ENCODE measurements at places on chromosomes 4 and X. TPM values are rescaled to one million over a fixed set of nuclear protein-coding genes. Genes with fewer than 3 reads are reported as not detected.

The C1QTNF7 gene
- total RNA-seq = 1.1 TPM

The LDOC1 gene
- 4.2 TPM for total RNA-seq

The TMEM35A gene
- total RNA-seq = 0.18 TPM

The ANKRD50 gene
- total RNA-seq = 7.4 TPM

The MID1IP1 gene
- 17.8 TPM for total RNA-seq

GRCh38 chr4:153448003-153448731, 18.0 kb upstream of the TMEM131L start:
- no peaks in the 10 kb centered on the region for H3K36me3 ChIP-seq
- no peaks in the 10 kb centered on the region for H3K27me3 ChIP-seq
- no peak overlapping the region for H3K4me3 ChIP-seq
- DNase-seq = no peak

DNA sequence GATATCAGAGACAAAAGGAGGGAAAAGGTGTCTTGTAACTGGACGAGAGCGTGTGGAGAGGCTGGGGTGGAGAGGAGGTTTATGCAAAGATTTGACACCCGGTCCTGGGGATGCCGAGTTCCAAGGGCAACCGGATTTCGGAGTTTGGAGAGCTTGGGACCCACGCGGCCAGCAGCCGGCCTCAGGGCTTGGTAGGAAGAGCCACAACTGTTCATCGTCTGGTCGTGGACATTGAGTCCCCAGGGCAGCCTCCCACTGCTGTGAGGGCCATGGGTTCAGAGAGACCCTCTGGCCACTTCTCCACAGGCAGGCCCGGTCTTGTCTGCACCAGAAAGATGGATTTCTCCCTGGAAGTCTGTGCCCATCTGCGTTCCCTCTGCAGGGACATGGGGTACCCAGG, 46.8 kb downstream of the SHOX start:
- no peak overlapping the region for H3K27ac ChIP-seq
- DNase-seq = no peak
- H3K36me3 ChIP-seq = no peaks in the 10 kb centered on the region
- no peak overlapping the region for H3K4me3 ChIP-seq

GRCh38 chr4:2245057-2245786, 3.3 kb upstream of the HAUS3 start:
- H3K4me1 ChIP-seq = peaks cover 34% of the 10 kb centered on the region
- H3K27ac ChIP-seq = peak overlapping the region; percentile 59
- H3K36me3 ChIP-seq = peaks cover 2% of the 10 kb centered on the region
- H3K27me3 ChIP-seq = no peaks in the 10 kb centered on the region
- no peak overlapping the region for H3K4me3 ChIP-seq
- DNase-seq = no peak

- no peaks in the 10 kb centered on the region for H3K36me3 ChIP-seq
- no peaks in the 10 kb centered on the region for H3K27me3 ChIP-seq
- H3K4me3 ChIP-seq = no peak overlapping the region
- H3K4me1 ChIP-seq = peaks cover 22% of the 10 kb centered on the region
- no peak for DNase-seq
Observed at GRCh38 chr4:85391071-85391470, 83.9 kb upstream of the ARHGAP24 start.

DNA sequence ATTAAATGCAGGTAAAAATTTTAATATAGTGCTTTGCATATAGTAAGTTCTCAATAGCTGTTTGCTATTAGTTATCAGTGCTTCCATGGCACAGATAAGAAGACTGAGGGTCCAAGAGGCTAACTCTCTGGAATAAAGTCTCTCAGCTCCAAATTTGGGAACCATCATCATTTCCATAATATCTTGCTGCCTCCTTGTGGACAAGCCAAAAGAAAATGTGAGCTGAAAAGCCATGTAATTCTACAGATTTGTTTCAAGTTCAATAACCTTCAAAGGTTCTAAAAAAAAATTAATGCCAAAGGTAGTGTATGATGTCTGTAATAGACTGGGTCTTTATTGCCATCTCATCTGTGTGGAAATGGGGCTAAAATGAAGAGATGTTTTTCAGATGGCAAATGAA, 136.9 kb upstream of the VCX start:
- H3K27ac ChIP-seq = no peak overlapping the region
- H3K36me3 ChIP-seq = no peaks in the 10 kb centered on the region
- H3K4me1 ChIP-seq = no peaks in the 10 kb centered on the region

DNA sequence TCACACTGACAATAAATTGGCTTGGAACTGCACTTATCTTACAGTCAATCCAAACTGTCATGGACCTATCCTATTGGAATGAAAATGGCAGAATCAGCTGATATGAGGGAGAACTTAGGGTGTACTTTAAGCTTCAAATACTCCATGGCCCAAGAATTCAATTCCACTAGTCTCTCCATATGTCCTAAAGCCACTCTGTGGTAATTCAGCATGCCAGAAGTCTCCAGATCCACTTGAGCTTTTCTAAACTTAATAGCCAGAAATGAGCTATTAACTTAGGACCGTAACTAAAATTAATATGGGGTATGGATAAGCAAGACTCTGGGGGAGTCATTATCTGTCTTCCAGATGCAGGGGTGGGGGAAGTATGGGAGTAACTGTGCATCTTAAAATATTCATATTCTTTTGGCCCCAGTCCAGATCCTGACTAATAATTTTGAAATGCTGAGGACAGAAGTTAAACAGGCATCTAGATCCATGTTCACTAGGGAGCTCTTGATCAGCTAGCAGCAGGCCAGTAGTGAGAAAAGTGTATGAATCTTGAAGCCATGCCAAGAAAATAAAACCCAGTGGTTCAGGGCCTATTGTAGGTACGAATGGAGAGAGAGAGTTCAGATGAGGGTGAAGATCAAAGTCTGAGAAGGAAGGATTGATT, 167.6 kb downstream of the DKK2 start:
- DNase-seq = no peak
- H3K27ac ChIP-seq = no peak overlapping the region
- H3K27me3 ChIP-seq = no peaks in the 10 kb centered on the region
- no peaks in the 10 kb centered on the region for H3K36me3 ChIP-seq

DNA sequence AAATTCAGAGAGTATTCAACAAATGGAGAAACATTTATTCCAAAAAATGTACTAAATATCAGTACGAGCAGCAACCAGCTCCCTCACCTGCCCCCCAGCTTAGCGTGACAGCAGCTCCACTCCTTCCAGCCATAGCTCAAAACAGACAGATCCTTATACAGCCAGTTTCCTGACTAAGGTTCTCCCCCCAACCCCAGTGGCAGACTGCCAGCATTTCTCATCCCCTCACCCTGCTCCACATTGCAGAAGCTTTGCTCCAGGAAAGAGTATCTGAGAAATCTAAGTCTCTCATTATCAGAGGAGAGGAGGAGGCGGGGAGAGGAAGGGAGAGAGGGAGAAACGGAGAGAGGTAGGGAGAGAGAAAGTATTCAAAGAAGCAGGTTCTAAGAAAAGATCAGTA, 53.3 kb upstream of the PASD1 start:
- no peaks in the 10 kb centered on the region for H3K36me3 ChIP-seq
- H3K27me3 ChIP-seq = no peaks in the 10 kb centered on the region
- H3K4me1 ChIP-seq = no peaks in the 10 kb centered on the region
- no peak overlapping the region for H3K4me3 ChIP-seq

GRCh38 chr4:15143551-15143950, 141.3 kb downstream of the CPEB2 start:
- no peaks in the 10 kb centered on the region for H3K36me3 ChIP-seq
- H3K27ac ChIP-seq = no peak overlapping the region
- no peaks in the 10 kb centered on the region for H3K27me3 ChIP-seq
- no peaks in the 10 kb centered on the region for H3K4me1 ChIP-seq

- H3K4me1 ChIP-seq = no peaks in the 10 kb centered on the region
- H3K27ac ChIP-seq = no peak overlapping the region
- DNase-seq = no peak
- H3K4me3 ChIP-seq = no peak overlapping the region
- no peaks in the 10 kb centered on the region for H3K36me3 ChIP-seq
Observed at GRCh38 chr4:40720916-40721315, 28.8 kb upstream of the NSUN7 start.

DNA sequence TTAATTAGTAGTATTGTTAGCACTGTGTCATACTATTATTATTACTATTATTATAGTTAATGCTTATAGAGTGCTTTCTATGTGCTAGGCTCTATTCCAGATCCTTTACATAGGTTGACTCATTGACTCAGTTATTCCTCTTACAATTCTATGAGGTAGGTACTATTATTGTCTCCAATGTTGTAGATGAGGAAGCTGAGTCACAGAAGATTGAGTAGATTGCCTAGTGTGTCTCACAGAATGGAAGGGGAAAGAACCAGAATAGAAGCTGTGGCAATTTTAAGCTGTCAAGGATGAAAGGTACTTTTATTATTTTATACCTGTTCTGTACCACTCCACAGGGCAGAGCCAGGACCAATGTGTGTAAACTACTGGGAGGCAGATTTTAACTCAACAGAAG, 1.9 kb upstream of the TCEAL1 start:
- H3K27me3 ChIP-seq = no peaks in the 10 kb centered on the region
- no peak overlapping the region for H3K27ac ChIP-seq
- no peak overlapping the region for H3K4me3 ChIP-seq
- H3K4me1 ChIP-seq = peaks cover 23% of the 10 kb centered on the region

- no peak overlapping the region for H3K4me3 ChIP-seq
- no peak overlapping the region for H3K27ac ChIP-seq
- H3K4me1 ChIP-seq = no peaks in the 10 kb centered on the region
- no peak for DNase-seq
Observed at GRCh38 chrX:133213117-133213516, 5.0 kb downstream of the TFDP3 start.

DNA sequence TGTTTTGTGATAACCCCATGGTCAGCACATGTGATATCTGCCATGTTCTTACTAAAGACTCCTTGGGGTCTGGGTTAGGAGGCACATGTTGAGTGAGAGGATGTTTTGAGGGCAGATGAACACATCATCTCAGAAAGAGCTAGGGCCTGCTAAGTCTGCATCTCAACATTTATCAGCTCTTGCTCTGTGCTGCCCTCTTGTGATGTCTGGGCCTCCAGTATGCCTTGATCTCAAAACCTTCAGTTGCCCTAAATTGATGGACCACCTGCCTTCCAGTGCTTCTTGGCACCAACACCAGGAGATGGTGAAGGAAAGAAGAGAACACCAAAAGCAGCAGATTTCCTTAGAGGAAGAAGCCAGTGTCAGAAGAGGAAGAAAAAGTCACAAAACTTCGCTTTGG, 22.5 kb downstream of the MID1 start:
- no peaks in the 10 kb centered on the region for H3K27me3 ChIP-seq
- peak overlapping the region; percentile 48 for H3K27ac ChIP-seq
- H3K4me3 ChIP-seq = no peak overlapping the region
- no peaks in the 10 kb centered on the region for H3K36me3 ChIP-seq

- H3K27me3 ChIP-seq = no peaks in the 10 kb centered on the region
- H3K36me3 ChIP-seq = no peaks in the 10 kb centered on the region
- no peak for DNase-seq
Observed at GRCh38 chr4:80412322-80412721, 76.8 kb downstream of the CFAP299 start.

GRCh38 chr4:76626686-76627465, 191.8 kb downstream of the SHROOM3 start:
- no peaks in the 10 kb centered on the region for H3K36me3 ChIP-seq
- DNase-seq = no peak
- peaks cover 3% of the 10 kb centered on the region for H3K4me1 ChIP-seq
- H3K27ac ChIP-seq = no peak overlapping the region
- no peak overlapping the region for H3K4me3 ChIP-seq

DNA sequence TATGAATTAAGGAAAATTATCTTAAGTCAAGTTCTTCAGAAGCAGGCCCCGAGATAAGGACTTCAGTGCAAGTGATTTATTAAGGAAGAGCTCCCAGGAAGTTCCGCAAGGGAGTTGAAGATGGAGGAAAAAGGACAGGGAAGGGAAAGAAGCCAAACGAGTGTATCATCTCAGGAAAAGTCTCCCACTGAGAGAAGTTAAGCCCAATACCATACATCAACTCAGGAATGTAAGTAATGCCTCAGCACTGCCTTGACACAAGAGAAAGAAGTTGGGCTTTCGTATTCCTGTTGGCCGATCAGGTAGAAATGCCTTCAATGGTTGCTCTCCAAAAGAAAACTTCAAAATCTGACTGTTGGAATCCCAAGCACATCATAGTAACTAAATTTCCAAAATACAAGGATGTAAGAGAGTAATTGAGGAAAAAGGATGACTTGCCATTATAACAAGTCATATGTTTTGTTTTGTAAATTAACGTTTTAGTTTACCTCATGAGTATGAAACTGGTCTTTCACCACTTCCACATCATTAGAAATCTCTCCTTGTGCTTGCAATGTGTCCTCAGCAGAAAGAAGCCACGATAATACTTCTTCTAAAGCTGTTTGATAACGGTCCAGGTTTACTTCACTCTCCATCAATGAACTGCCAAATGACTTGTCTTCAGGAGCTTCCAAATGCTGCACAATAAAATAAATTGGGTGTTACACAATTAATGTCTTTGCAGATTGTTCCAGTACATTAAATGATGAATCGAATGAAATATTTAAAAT, 566.7 kb downstream of the DMD start:
- H3K4me3 ChIP-seq = no peak overlapping the region
- DNase-seq = no peak
- H3K27me3 ChIP-seq = no peaks in the 10 kb centered on the region
- H3K36me3 ChIP-seq = no peaks in the 10 kb centered on the region
- H3K4me1 ChIP-seq = no peaks in the 10 kb centered on the region

DNA sequence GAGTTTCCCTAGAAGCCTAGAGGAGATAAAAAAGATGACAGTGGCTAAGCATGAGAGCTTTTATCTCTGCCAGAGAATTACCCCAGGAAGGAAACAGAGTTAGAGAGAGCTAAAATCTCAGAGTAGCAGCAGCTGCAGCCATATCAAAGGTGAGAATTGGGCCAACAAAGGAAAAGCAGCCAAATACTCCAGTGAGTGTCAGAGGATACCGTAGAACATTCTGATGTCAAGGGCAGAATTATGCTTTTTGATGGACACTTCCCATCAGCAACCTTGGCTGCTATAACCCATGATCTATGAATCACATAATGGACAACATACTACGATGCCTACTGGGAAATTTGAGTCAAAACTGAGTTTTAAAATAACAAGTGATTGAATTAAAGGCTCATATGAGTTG, 405.8 kb upstream of the CPEB2 start:
- H3K27me3 ChIP-seq = no peaks in the 10 kb centered on the region
- no peaks in the 10 kb centered on the region for H3K36me3 ChIP-seq
- H3K4me3 ChIP-seq = no peak overlapping the region
- H3K4me1 ChIP-seq = peaks cover 3% of the 10 kb centered on the region

DNA sequence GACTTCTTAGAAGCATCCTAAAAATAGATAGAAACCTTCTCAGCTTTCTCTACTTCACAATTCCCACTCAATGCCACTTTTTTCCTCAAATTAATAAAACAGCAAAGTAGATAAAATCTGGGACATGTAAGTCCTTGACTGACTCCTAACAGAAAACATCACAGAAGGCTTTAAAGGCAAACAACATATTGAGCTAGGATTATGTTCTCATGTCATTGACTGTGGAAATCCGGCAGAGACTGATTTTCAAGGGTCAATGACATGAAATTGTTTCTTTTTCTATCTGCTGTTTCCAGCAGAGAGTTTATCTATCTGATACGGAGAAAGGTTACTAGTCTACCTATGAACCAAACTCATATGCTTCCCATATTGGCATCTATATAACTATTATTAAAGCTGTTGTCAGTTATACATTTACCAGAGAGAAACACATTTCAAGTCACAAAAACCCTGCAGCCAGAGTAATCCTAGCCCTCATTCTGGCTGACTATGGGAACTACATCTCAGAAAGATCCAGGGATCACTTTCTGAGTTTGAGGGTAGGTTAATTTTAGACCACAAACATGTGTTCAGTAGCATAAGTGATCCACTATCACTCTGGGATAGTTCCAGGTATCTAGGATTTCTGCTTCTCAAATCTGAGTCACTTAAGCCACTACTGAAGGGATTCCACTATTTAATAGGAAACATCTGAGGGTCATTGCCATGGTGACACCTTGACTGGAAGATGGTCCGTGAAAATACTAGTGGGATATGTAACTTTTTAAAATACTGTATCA, 147.6 kb downstream of the PPP3CA start:
- DNase-seq = no peak
- no peaks in the 10 kb centered on the region for H3K27me3 ChIP-seq
- H3K4me3 ChIP-seq = no peak overlapping the region
- H3K36me3 ChIP-seq = no peaks in the 10 kb centered on the region

All from heart right ventricle (tissue), 16 donors.